ENCODE measurements at places on chromosomes 2 and 18.

DNA sequence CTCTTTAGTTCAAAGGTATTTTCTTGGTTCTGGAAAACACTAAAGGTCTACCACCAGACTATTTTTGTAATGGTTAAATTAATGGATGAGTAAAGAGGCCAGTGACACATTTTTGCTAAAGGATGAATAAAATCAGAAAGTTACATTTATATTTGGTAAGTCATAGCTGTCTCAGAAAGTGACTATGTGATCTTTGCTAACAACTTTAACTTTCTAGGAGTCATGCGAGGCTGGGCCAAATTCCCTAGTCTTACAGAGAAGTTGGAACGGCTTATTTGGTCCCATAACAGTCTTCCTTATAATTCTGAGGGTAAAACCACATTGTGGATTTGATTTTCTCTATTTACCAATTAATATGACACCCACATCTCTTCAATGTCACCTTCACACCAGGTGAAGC is 198.1 kb downstream of the PDE1A start:
- no peak for DNase-seq

DNA sequence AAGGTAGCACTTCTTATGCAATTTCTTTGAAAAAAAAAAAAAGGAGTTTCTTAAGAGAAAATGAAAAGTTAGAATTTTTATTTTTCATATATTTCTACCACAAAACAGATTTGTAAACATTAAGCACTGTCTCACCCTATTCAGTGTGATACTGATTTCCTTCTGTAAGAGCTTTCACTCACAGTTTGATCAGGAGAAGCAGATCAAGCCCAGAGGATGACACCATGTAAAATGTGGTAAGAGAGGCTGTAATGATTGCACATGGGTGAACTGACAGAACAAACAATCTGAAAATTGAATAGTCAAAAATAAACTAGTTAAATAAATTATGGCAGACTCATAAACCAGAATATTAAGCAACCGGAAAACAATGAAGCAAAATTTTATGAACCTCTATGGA is 54.5 kb downstream of the MEMO1 start:
- no peak for DNase-seq

DNA sequence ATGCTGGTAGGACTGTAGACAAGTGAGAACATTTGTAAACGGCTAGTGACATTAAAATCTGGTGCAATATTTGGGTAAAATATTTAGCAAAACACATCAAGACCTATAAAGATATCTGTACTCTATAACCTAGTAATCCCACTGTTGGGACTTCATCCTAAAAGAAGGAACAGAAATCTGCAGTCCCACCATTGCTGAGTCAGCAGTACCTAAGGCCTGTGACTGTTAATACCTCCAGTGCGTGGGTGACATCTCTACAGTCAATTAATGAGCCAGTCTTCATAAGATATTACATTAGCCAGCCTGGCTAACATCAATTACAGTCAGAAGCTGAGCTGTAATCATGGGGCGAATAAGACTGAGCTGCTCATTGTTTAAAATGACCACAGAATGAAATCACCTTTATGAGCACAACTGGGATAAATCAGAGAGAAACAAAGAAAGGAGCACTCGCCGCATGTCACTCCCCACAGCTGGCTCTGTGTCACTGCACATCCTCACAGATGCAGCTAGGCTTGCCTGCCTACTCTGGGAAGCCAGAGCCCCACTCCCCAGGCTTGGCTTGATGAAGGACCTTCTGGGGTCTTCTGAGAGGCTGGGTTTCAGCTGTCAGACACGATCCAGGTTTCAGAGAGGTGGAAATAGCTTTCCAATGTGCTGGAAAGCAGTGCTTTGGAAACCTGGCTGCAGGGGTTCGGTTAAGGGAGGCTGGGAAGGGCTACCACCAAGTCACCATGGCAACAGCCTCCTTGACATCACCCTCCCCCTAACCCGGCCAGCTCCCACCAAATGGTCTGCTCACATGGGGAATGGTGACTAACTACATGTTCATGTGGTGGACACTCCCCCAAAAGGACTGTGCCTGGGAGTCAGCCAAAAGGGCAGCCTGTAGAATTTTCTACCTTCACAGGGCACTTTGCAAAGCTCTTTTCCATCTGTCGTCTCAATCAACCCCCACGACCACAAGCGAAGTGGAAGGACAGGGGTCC is 145.0 kb downstream of the ZBTB7C start:
- DNase-seq, result no peak

GRCh38 chr2:202909394-202910192 is 1.9 kb downstream of the WDR12 start:
- no peak for DNase-seq

DNA sequence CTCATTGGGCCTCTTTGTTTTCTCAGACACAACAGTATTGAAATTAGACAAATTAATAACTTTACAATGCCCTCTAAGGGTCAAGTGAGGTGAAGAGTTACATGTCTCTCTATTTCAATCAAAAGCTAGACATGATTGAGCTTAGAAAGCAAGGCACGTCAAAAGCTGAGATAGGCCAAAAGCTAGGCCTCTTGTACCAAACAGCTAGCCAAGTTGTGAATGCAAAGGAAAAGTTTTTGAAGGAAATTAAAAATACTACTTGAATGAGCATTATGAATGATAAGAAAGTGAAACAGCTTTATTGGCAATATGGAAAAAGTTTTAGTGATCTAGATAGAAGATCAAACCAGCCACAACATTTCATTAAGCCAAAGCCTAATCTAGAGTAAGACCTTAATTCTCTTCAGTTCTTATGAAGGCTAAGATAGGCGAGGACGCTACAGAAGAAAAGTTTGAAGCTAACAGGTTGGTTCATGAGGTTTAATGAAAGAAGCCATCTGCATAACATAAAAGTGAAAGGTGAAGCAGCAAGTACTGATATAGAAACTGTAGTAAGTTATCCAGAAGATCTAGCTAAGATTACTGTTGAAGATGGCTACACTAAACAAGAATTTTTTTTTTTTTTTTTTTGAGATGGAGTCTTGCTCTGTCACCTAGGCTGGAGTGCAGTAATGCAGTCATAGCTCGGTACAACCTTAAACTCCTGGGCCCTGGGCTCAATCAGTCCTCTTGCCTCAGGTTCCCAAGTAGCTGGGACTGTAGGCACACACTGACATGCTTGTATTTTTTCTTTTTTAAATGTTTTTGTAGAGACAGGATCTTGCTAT is 65.5 kb downstream of the FAM117B start:
- no peak for DNase-seq

Data from common myeloid progenitor, CD34-positive (primary cell).